ENCODE measurements at places on chromosomes 7 and 10.

DNA sequence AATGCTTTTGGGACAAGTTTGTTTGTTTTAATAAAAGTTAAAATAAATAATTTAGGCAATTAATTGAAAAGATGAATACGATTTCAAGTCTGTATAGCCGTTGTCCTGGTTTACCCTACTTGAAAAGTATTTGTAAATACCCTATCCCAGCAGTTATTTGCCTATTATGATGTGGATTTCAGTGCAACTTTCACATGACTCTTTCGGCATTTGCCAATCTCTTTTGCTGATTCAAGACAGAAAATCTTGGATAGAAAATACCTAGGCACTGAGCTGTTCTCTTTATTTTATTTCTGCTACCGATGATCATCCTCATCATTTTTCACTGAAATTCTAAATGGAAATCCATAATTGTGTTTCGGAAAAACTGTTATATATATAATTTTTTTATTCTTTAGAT, 125.9 kb upstream of the FZD8 start:
- no peak for DNase-seq

DNA sequence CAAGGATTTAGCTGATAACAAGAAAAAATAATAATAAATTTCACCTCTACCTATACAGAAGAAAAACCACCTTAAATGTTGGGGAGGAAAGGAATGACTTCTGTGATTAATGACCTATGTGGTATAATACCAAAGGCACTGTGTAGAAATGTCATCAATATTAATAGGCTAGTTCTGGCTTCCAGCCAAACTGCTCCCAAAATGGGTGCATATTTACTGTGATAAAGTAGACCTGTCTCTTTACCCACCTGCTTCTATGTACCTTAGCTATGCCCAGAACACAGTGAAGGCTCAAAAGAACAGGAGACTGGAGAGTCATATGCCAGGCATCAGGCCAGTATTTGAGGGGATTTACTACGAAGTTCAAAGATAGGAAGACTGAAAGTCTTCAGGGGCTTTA, 76.0 kb downstream of the ATE1 start:
- DNase-seq, result no peak

DNA sequence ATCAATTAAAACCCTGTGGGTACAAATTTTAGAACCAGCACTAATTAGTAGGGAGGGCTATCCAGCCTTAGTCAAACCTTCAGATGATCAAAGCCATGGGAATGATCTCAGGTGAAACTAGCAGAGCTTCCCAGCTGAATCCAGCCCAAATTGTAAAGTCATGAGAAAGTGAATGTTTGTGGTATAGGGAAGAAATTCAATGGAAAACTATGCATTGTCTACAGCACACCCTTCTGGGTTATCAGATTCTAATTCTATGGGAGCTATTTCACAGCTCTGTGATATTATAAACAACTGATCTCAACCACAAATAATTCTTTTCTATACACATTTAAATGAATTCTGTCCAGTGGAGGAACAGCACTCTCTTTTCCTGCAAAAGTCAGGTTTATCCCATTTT, 24.6 kb upstream of the BMPER start:
- DNase-seq, result no peak

DNA sequence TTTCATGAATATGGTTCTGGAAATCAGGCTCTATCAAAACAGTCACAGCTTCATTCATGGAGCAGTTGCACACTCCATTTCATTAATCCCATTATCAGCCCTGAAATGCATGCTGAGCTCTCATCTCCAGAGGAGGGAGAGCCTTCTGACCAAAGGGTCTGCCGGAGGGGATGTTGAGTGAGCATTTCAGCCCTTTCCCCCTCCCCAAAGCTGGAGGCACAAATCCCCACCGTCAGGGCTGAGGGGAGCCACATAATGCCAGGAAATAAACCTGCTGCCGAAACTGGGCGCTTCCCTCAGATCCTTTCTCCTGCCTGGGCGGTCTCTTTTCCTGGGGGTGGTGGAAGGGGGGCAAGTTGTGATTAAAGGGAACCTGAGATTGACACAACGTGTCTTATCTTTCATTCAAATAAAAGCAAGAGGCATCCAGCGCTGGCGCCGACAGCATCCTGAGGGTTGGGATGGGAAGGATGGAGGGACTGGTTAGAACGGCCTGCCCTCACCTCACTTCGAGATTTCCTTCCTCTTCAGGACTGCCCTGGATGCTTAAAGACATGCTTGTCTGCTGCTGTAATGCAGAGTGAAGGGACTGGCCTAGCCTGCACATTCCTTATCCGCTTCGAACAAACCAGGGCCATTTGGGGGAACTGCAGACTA, 71.6 kb downstream of the TLL2 start:
- no peak for DNase-seq

DNA sequence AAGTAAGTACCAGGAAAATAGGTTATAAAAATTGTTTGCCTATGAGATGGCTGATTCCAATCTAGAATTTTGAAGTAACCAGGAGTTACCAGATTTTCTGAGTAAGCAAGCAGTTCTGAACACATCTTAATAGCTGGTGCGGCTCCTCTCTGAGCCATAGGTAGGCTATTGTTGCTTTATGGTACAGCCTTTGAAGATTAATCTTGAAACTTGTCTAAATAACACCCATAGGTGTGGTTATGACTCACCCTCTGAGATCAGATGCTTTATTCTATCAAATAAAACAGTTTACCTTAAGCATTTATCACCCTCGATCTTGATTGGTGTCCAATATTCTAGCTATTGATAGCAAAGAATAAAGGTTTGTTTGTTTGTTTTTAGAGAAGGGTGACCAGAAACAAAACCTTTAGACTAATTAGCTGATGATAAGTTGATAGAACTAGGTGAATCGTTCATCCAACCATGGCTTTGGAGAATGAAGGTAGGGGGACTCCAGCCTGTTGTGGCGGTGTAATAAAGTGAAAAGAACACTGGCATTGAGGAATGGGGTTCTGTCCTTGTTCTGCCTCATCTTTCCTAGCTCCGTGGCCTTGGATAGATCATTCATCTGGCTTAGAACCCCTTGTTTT, 72.2 kb downstream of the VTI1A start:
- no peak for DNase-seq

DNA sequence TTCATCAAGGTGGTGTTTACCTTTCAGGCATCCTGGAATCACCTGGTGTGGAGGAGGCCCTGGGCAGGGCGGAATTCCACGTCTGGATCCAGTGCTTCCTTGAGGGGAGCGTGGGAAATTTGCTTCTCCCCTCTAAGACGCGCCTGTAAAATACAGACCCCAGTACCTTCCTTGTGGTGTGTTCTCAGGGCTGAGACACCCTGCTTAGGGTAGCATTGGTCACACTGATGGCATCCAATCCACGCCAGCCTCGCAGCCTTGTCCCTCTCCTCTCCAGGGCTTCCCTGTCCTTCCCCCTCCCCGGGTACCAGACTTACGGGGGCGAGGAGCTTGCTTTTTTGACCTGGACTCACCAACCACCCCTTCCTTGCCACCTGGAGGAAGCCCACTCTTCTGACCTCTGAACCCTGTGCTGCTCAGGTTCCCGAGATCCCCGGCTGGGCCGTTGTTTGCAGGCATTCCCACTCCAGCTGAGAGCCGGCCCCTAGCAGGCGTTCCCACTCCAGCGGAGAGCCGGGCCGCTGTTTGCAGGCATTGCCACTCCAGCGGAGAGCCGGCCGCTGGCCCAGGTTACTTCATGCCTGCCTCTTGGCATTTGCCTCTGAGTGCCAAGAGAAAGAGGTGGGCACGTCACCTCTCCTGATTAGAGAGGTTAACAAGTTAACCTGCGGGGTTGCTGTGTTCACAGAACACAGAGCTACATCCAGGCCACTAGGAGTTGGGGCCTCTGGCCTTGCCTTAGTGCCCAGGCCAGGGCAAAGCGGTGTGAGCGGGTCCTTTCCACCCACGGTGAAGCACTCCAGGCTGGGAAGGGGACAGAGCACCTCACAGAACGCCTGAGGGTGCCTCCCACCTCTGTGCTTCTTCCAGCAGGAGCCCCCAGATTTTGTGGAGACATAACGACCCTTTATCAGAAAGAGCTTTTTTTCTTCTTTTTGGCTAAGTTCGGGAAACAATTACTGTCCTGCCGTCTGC, 254.0 kb upstream of the PPP2R2D start:
- DNase-seq, result no peak

DNA sequence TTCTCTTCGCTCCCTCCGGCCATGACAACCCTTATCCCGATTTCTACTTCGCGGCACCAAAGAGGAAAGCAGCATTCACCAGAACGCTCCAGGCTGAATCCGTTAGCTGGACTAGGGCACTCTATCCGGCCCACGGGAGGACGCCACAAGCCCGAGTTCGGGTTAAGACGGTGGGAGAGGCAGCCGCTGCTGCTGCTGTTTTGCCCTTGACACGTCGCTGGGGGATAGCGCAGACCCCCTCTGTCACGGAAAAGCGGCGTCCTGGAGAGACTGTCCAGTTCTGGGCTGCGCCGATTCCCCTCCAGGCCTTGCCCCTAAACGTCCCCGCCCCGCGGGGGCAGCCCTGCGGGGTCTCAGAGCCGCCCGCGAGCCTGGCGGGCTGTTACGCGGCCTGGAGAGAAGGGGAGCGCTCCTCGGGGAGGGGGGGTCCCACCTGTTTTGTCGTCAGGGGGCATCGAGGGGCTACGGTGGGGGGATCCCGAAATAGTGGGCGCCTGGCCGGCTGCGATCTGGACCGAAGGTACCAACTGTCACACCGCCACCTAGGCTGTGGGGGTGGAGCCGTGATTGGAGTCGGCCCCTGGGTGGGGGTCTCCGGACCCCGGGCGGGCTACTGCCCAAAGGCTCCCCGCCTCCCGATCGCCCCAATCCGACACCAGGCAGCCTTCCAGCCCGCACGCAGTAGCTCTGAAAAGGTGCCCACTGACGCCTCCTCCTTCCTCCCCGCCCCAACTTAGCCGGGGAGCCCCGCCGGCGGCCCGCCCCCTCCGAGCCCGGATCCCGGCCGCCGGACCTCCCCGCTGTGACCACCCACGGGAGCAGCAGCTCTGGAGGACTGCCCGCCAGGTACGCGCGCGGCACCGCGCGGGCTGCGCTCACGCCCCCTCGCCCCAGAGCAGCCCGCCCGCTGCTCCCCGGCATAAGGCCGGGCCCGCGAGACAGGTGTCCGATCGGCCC, 772 bp downstream of the SGMS1 start:
- DNase-seq, result no peak

DNA sequence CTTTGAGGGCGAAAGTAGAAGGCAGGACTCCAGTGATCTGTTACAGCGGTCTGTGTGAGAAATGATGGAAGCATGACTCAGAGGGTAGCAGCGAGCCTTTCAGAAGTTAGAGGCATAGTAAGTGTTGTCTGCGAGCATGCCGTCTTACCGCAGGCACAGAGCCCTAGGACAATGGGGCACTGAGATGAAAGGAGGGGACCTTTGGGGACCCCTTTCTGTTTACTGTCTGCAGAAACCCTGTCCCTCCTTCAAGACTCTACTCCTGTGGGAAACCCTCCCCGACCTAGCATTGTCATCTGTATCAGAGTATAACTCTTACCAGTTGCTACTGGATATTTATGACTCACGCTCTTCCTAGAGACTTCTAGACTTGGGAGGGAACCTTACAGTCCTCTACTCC, 87.2 kb upstream of the AGK start:
- DNase-seq, result no peak

DNA sequence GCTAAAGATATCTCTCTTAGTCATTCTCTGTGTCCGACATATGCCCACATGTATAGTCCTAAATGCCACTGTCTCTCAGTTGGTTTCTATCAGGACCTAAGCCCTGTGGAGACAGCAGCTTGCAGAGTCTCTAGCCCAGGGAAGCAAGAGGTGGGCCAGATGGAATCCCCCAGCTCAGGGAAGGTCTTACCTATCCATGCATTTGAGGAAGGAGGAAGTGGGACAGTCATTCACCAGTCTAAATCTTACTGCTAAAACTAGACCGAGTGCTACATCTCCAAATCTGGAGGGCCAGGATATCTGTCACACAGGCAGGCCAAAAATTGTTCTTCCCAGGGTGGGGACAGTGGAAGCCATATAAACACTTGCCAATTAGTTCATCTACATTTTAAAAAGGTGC, 26.4 kb upstream of the HERPUD2 start:
- no peak for DNase-seq

- DNase-seq, result no peak
Observed at GRCh38 chr10:8975535-8975934, 921.0 kb downstream of the GATA3 start.

- no peak for DNase-seq
Observed at GRCh38 chr7:29150856-29151255, 4.5 kb upstream of the CPVL start.

GRCh38 chr7:79093421-79093820, 360.0 kb downstream of the MAGI2 start:
- no peak for DNase-seq

DNA sequence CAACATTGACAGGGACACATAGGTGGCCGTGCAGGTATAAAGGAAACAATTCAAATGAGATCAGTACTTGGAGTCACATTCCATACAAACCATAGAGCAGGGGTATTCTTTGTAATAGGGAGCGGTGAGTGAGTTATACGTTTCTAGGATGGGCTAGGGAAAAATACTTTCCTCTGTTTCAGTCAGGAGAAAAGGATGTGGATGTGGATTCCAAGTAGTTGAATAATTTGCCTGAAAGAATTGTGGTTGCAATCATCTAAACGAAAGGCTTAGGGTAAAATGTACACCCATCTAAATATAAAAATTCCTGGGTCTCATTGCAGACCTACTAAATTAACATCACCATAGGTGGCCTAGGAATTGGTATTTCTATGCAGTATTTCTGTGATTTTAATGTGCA, 270.7 kb upstream of the IGFBP3 start:
- DNase-seq, result no peak

DNA sequence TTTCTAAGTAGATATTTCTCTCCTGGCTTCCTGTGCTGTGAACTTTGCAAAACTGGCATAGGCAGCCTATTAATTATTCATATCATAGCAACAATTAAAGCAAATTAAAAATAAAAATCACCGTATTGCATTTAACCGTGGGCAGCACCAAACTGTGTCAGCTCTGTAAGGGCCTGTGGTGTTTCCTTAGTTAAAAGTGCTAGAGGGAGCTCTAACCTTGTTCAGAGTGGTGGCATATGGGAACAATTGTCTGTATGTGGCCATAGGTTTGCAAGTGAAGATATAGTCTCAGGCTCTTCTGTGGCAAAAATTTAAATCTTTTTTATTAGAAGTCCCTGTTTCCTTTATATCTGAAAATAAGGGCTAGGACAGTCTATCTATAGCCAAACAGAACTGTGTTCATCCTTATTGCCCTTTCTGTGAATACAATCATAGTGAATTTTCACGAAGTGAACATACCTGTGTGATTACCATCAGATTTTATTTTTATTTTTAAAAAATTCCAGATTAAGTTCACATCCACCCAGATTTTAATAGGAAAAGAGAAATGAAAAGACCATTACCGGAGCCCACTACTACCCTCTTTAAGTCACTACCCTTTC, 92.6 kb downstream of the POLL start:
- DNase-seq, result no peak

GRCh38 chr7:151313857-151314256, 27.8 kb upstream of the NUB1 start:
- no peak for DNase-seq

DNA sequence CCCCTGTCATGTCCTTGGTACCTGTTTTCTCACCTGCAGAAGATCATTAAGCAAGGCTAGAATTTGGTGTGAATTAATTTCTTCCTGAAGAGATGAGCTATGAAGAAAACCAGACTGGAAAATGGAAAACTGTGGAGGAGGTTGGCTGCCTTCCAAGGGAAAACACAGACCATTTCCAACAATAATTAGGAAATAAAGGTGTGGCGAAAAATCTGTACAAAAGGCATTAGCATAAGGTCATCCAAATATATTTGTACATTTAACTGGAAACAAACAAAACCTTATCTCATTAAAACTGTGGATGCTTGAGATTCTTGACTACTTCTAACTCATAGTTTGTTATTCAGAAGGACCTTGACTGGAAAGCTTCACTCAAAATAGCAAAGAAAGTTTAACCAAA, 1.7 kb downstream of the STN1 start:
- DNase-seq, result no peak

All from GM19239 (cell line).